Breast epithelium (tissue), 4 donors: ENCODE measurements at places on chromosomes 5 and 9. TPM values are rescaled to one million over a fixed set of nuclear protein-coding genes. Genes with fewer than 3 reads are reported as not detected.
A peak's percentile ranks its signal among the peaks of the same experiment; 100 is the strongest.

DNA sequence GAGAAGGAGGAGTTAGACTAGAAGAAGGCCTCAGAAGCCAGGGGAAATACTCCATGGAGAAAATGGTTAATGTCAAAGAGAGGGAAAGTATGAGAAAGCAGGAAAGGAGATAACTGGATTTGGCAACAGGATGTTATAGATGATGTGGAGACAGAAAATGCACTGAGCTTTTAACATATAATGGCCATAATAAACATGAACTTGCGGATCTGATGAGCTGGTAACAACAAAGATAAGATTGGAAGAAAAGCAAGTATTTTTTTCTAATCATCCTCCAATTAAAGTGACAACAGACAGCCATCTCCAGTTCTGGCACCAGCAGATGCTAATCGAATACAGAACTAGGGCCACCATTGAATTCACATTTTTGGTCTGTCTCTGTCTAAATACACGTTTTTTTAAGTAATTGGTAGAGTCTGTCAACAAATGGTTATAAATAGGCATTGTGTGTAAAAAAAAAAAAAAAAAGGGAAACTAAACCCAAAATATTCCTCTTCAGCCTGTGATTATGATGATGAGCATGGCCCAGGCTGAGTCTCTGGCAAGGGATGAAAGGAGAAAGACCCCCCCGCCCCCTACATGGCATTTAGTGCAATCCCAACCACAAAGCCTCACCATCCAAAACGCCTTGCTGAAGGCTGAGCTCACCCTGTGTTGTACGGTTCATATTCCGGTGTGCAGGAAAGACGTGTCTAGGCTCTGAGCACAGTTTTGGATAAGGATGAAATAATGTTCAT lies 149.5 kb upstream of the LHFPL2 start:
- DNase-seq: no peak
- H3K27ac ChIP-seq: no peak overlapping the region
- H3K27me3 ChIP-seq: no peaks in the 10 kb centered on the region
- H3K36me3 ChIP-seq: no peaks in the 10 kb centered on the region
- H3K4me3 ChIP-seq: no peak overlapping the region

The C5orf46 gene
- total RNA-seq: not detected

DNA sequence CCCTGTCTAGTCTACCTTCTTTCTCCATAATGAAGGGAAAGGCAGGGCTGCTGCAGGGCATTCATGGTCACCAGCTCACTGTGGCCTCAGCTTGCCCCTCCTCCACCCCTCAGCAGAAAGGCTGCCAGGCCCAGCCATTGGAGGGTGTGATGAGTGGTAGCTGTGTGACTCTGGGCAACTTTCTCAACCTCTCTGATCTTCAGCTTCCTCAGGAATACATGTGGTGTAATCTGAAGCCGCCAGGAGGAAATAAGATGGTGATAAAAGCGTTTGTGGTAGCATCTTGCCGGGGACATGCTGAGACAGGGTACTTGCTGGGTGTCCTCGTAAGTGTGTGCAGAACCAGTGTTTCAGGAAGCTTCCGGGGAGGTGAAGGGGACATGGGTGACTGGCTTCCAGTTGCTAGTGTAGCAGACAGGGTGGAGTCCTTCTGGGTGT lies 9.8 kb downstream of the CXCL14 start:
- H3K27ac ChIP-seq: no peak overlapping the region
- no peak for DNase-seq
- H3K4me1 ChIP-seq: no peaks in the 10 kb centered on the region
- no peaks in the 10 kb centered on the region for H3K27me3 ChIP-seq
- no peak overlapping the region for H3K4me3 ChIP-seq

GRCh38 chr9:126965541-126966428 lies 51.2 kb downstream of the RALGPS1 start:
- H3K27ac ChIP-seq: no peak overlapping the region
- no peaks in the 10 kb centered on the region for H3K27me3 ChIP-seq
- no peaks in the 10 kb centered on the region for H3K36me3 ChIP-seq
- no peaks in the 10 kb centered on the region for H3K4me1 ChIP-seq
- H3K4me3 ChIP-seq: no peak overlapping the region

- H3K27me3 ChIP-seq: no peaks in the 10 kb centered on the region
- no peaks in the 10 kb centered on the region for H3K36me3 ChIP-seq
- no peak overlapping the region for H3K4me3 ChIP-seq
- H3K4me1 ChIP-seq: no peaks in the 10 kb centered on the region
These were observed 38.8 kb upstream of the SEMA6A start for GRCh38 chr5:116613445-116613844.

The TRIM7 gene
- 5.4 TPM for total RNA-seq

The LRRTM2 gene
- under 0.01 TPM for total RNA-seq

GRCh38 chr5:125564317-125564975 lies 818.0 kb upstream of the ZNF608 start:
- H3K27me3 ChIP-seq: no peaks in the 10 kb centered on the region
- no peak for DNase-seq
- H3K36me3 ChIP-seq: no peaks in the 10 kb centered on the region
- no peak overlapping the region for H3K4me3 ChIP-seq
- no peak overlapping the region for H3K27ac ChIP-seq
- no peaks in the 10 kb centered on the region for H3K4me1 ChIP-seq

DNA sequence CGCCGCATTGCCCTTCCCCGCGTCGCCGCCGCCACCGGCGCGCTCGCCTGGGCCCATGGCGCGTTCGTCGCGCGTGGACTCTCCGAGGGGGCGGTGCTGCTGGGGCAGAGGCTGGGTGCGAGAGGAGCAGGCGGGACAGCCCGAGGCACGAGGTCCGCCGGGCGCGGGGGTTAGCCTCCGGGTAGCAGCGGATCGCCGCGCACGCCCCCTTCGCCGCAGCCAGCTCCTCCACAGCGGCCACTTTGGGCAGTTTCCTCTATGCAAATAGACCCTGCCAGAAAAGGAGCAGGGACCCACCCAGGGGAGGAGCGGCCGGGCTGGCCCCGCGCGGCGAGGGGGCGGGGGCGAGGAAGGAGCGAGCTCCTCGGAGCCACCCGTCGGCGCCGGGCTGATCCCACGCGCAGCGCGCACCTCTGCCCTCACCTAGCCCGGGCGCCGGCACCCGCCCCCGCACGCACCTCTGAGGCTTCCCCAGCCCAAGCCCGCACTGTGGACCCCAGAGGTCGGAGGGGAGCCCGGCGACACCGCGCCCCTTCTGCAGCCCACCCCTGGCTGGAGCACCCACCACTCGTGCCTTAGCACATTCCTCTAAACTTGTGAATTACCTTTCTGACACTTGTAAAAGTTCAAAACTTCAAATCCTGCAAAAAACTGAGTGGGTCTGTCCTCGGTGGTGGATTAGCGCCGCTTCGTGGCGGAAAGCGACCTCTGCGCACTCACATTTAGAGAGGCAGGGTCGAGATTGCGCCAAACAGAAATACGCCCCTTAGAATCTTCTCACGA lies at the start of gene COL23A1:
Gene COL23A1 (minus strand): TSS at position 253 of the 783 bp plus-strand sequence.
- peak within 1 kb of the TSS; percentile 41 for H3K4me3 ChIP-seq
- no peaks in the 10 kb centered on the region for H3K4me1 ChIP-seq
- H3K27me3 ChIP-seq: peaks cover 16% of the 10 kb centered on the region
- no peaks in the 10 kb centered on the region for H3K36me3 ChIP-seq
- DNase-seq: no peak

DNA sequence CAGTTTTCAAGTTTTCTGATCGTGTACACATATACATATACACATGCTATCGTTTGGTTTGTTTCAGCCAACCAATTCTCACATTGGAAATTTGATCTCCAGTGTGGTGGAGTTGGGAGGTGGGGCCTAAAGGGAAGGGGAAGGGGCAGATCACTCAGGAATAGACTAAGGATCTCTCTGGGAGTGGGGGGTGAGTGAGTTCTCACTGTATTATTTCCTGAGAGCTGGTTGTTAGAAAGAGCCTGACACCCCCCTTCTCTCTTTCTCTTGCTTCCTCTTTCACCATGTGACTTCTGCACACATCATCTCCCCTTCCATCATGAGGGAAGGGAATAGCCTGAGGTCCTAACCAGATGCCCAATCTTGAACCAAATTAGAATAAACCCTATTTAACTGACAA lies 551.7 kb downstream of the MAT2B start:
- H3K27me3 ChIP-seq: no peaks in the 10 kb centered on the region
- no peak overlapping the region for H3K4me3 ChIP-seq
- no peaks in the 10 kb centered on the region for H3K36me3 ChIP-seq
- DNase-seq: no peak
- H3K4me1 ChIP-seq: no peaks in the 10 kb centered on the region

The SPTLC1 gene
- 99.7 TPM for total RNA-seq

DNA sequence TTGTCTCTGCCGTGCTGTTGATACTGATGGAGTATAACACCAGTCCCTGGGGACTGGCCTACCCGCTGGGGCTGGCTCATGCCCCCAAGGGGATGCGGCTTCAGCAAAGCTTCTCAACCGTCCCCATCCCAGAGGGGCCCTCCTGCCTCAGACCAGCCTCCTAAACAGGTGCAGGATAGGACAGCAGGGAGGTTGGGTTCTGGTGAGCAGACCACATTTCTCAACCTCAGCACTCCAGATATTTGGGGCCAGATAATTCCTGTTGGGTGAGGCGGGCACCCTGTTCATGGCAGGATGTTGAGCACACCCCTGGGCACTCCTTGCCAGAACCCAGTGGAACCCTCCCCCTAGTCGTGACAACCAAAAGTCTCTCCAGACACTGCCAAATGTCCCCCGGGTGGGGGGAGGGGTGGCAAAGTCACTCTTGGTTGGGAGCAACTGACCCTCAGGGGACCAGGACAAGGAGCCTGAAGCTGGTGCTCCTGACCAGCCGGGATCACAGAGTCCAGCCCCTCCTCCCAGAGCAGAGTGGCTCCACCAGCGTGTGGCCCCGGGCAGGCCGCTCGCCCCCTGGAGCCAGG lies 107.8 kb downstream of the ZNF354C start:
- H3K36me3 ChIP-seq: no peaks in the 10 kb centered on the region
- H3K4me1 ChIP-seq: no peaks in the 10 kb centered on the region
- peak overlapping the region; percentile 38 for H3K27ac ChIP-seq
- no peak overlapping the region for H3K4me3 ChIP-seq

- no peaks in the 10 kb centered on the region for H3K27me3 ChIP-seq
- no peaks in the 10 kb centered on the region for H3K4me1 ChIP-seq
- no peak overlapping the region for H3K4me3 ChIP-seq
- no peak overlapping the region for H3K27ac ChIP-seq
These were observed 48.2 kb upstream of the GARNL3 start for GRCh38 chr9:127216210-127216887.

DNA sequence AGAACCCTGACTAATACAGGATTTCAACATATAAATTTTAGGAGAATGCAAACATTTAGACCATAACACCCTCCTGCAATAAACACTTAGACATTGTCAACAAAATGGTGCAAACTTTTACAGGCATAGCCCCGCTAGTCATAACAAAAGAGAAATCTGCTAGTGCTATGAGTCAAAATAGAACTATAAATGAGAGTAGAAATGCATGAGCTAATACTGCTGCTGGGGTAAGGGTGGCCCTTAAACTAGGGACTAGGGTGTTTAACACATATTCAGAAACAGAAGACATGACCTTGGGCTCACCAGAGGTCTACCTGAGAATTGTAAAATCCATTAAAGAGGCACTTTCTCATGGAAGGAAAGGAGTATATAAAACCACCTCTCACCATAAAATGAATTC lies 131.6 kb downstream of the TLR4 start:
- no peaks in the 10 kb centered on the region for H3K27me3 ChIP-seq
- DNase-seq: no peak
- no peak overlapping the region for H3K27ac ChIP-seq
- no peak overlapping the region for H3K4me3 ChIP-seq
- H3K4me1 ChIP-seq: no peaks in the 10 kb centered on the region
- H3K36me3 ChIP-seq: no peaks in the 10 kb centered on the region

- no peaks in the 10 kb centered on the region for H3K36me3 ChIP-seq
- H3K27me3 ChIP-seq: no peaks in the 10 kb centered on the region
- H3K4me3 ChIP-seq: no peak overlapping the region
- H3K27ac ChIP-seq: no peak overlapping the region
- no peak for DNase-seq
These were observed 288.1 kb upstream of the PTGER4 start for GRCh38 chr5:40391642-40392041.

The AMBP gene
- not detected for total RNA-seq

DNA sequence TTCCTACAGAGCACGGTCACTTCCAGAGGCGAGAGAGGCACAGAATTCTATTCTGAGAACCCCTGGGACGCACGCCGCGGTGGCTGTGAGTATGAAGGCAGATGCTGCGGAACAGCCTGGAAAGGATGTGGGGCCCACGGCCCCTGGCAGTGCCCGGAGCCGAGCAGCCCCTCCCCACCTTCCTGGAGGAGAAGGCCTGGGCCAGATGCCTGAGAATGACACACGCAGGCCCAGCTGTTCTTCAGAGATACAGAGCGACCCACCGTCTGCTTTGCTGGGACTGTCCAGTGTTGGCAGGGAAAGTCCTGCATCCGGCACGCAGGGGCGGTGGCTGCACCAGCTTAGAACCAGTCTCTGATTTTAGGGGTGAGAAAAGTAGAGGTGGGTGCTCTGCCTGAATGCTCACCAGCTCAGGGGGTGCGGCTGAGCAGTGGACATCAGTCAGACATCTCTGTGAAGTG lies 116.7 kb upstream of the LPCAT1 start:
- no peaks in the 10 kb centered on the region for H3K36me3 ChIP-seq
- no peak overlapping the region for H3K27ac ChIP-seq
- peaks cover 3% of the 10 kb centered on the region for H3K4me1 ChIP-seq
- no peak overlapping the region for H3K4me3 ChIP-seq

GRCh38 chr5:142100307-142100706 lies 8.3 kb upstream of the NDFIP1 start:
- no peaks in the 10 kb centered on the region for H3K27me3 ChIP-seq
- H3K36me3 ChIP-seq: no peaks in the 10 kb centered on the region
- no peak overlapping the region for H3K4me3 ChIP-seq

DNA sequence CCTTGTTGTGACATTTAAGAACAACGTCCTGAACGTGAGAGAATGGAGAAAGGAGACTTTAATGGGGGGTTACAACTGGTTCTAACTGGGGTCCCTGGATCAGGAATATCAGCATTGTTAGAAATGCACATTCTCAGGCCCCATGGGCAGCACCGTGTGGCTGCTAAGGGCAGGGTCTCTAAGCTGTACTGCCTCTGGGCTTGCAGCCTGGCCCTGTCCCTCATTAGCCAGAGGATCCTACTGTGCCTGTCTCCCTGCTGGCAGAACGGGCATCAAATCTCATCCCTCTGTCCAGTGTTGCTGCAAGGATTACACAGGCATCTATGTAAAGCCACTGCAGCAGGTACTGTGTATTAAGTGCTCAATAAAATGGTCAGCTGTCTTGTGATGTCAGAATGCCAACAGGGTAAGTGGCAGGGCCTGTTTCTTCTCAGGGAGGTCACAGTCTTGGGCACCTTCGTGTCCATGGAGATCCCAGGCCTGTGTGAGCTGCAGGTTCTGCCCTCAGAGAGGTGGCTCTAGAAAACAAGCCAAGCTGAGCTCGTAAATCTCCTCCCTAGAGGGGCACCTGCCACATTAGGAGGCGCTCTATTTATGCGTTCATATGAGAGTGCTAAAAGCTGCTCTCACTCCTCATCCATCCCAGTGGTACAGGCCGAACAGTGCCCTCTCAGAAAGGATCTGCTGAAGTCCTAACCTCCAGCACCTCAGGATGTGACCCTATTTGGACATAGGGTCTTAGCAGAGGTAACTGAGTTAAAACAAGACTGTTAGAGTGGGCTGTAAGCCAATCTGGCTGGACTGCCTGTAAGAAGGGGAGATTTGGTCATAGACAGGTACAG lies 210.5 kb downstream of the GADD45G start:
- H3K4me1 ChIP-seq: no peaks in the 10 kb centered on the region
- H3K27me3 ChIP-seq: peaks cover 17% of the 10 kb centered on the region
- H3K4me3 ChIP-seq: no peak overlapping the region
- no peak for DNase-seq

GRCh38 chr9:31135567-31135966 lies 1248.9 kb upstream of the ACO1 start:
- H3K27ac ChIP-seq: no peak overlapping the region
- no peak overlapping the region for H3K4me3 ChIP-seq
- H3K4me1 ChIP-seq: no peaks in the 10 kb centered on the region
- no peak for DNase-seq

The PCDHGA2 gene
- 4.6 TPM for total RNA-seq
